ENCODE measurements at places on chromosomes 2 and 18.

- DNase-seq: no peak
Measured at GRCh38 chr2:100812573-100812972, 7.4 kb upstream of the NPAS2 start.

DNA sequence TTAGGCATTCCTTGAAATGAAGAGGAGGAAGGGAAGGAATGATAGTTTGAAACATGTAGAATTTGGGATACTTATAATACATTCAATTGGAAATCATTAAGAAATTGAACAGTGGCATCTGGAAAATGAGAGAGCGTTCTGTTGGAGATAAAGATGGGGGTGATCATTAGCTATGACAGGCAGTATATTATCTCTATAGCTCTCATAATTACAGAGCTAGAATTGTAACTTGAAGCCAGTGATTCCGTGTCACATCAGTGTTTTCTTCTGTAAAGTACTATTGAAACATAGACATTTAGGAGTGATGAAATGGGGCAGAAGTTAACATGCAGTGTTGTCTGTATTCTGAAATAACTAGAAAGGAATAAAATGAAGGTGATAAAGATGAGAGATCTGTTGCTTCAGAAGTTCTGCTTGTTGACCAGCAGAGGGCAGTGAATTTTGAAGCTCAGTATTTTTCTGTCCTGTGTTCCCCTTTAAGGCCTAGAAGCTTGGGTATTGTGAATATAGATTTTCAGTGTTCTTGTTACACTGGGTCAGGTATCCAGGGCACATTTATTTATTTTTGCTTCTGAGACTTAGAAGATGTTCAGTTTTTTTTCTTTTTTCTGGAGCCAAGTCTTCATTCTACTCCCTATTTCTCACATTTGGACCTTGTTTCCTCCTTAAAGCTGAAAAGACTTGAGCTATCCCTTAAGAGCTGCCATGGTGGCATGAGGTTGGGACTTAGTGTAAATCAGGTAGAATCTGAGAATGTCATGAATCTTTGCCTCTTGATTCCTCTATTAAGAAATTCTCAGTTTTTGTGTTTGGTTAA is 157.4 kb downstream of the TAF4B start:
- DNase-seq: no peak

- no peak for DNase-seq
Measured at GRCh38 chr18:25544546-25545287, 192.8 kb upstream of the ZNF521 start.

GRCh38 chr2:221235941-221236340 is 336.2 kb downstream of the EPHA4 start:
- DNase-seq: no peak

DNA sequence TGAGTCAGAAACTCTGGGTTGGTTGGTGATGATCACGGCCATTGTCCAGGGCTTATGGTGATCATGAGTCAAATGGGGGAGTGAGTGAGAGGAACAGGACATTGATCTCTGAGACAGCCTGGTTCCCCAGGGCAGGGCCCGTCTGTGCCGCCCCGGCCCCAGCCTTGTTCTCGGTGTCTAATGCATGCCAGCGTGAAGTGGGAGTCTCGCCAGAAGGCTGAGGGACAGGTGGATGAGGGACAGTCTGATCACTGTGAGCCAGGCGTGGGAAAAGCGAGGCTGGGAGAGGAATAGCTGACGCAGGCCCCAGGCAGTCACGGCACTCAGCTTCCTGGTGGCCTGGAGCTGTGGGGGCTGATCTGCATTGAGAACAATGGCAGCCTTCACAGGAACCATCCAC is 208.3 kb upstream of the HDAC4 start:
- DNase-seq: no peak

DNA sequence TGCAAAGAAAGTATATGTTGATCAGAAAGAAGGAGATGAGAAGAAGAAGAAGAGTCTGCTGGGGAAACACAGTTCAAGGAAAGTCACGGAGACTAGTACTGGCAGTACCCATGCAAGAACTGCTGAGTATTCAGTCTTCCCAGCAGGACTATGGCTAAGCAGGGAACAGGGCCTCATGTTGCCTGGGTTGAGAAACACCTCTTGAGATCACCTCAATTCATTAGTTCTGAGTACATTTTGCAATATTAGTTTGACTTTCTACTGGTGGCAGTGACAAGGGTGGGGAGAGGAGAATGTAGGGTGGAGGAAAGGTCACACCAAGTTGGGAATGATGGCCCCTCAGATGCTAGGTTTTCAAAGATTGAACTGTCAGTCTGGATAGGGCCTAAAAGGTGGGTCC is 50.5 kb downstream of the MRPL33 start:
- no peak for DNase-seq

- DNase-seq: no peak
Measured at GRCh38 chr2:176784633-176785200, 427.9 kb upstream of the HNRNPA3 start.

Data from stimulated activated CD8-positive, alpha-beta memory T cell treated with anti-CD3 and anti-CD28 coated beads, Interleukin-12 subunit alpha, Interleukin-12 subunit beta, amount 100 ng/mL, for 1 hour (primary cell).